ENCODE measurements at places on chromosomes 4 and X.
A peak's percentile ranks its signal among the peaks of the same experiment; 100 is the strongest.

DNA sequence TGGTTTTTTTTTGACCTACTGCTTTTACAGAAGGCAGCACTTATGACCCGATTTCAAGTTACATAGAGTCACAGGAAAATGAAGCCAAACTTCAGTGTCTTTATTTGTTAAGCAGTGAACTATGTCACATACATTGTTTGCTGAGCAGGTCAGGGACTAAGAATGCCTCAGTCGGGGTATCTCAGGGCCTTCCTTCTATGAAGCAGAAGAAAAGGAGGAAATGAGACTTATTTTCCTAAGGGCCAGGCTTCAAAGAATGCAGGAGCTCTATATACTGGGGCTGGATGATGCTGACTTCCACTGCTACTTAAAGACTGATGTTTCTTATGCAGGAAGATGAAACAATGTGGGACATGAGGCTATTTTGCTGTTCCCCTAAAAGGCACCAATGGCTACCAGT is 558.4 kb upstream of the IGFBP7 start:
- no peak for DNase-seq

DNA sequence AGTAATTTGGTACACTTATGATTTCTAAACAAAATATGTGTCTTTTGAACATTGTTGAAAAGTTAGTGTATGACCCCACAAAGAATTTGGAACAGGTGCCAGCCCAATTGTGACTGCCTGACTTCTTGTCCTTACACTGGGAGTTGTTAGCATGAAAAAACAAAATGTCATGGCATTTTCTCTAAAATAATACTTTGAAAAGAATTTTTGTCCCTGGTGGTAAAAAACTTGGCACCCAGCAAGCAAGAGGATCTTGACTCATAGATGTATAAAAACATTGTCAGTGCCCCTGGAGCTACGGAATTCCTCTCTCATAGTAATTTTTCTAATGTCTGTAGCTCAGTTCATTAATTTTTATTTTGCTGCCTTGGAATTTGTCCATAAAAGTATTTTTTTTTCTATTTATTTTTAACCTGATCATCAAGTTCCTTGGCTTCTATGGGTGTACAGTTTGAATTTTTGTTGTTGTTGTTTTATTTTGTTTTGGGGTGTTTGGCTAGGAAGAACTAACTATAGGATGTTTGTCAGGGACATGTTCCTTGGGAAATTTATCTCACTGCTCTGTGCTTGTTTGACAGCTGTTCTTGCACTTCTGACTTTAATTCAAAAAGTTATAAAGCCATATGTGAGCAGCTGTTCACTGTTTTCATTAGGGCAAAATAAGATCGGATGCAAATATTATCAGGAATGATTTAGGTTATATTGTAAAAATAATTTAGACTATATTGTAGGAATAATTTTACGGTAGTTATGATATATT is 95.4 kb upstream of the NUDT6 start:
- DNase-seq = peak; percentile 34

DNA sequence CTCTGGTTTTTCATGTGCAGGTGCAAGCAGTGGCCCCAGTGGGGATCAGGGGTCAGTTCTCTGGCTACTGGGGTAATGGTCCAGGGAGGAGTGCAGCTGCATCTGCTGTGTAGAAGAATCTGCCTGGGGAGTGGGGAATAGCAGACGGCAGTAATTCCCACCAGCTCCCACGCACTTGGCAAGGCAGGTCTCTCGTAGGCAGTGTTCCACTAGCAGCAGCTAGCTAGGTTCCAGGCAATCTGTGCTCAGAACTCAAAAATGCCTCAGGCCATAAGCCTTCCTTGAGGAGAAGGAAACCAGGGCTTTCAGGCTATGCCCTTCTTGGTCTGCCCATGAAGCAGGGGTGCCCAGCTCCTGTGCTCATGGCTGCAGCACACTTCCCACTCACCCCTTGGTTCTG is 38.8 kb downstream of the DCLK2 start:
- DNase-seq = no peak

GRCh38 chr4:141240259-141240658 is 19.6 kb downstream of the ZNF330 start:
- DNase-seq = no peak

- no peak for DNase-seq
Observed at GRCh38 chr4:168577624-168578023, 80.8 kb downstream of the PALLD start.

DNA sequence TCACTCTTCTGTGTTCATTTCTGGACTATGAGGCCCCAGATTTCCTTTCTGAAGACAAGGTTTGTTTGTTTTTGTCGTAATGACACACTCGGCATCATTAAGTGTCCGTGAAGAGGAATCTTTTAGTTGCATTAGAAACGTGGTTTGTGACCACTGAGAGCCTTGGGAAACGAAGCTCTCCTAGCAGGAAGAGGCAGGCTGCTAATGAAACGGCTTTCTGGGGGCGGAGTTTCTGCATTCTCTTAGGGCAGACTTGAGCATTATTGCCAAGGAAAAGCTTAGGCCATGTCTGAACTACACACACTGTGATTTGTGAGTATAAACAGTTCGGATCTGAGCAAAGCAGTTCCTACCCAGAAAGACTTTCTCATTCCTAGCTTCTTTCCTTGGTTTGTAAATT is 64.0 kb downstream of the SOX3 start:
- DNase-seq = no peak

DNA sequence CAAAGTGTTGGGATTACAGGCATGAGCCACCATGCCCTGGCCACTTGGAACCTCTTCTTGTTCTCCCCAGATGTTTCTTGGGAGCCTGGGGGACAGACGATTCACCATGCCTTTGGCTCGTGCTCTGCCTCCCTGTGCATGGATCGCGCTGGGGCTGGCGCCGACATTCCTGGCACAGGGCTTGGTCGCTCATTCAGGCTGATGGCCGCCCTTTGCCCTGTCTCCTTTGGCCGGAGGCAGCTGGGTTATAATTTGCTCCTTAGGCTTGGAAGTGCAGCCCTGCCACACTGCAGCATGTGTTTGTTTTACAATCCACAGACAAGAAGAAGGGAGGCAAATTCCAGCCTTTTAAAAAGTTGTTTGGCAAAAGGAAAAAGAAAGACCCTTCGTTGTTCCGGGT is 115.3 kb downstream of the AASDH start:
- DNase-seq = no peak

- DNase-seq = no peak
Observed at GRCh38 chrX:50093625-50094024, 107.2 kb downstream of the AKAP4 start.

DNA sequence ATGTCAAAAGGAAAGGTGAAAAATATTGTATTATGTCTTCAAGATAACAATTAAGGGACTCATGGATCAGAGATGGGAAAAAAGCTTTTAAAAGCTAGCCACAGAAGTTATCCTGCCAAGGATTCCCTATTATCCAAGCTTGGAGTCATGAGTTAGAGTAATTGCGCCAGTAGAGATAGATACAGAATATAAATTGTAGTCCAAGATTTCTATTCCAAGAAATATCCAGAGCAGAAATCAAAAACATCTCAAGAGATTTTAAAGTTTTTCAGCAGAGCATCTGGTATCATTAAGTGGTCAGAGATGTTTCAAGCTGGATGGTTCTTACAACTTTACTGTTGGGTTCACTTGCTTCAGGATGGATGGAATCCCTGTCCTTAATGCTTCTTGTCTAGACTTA is 186.7 kb downstream of the PCDH18 start:
- DNase-seq = no peak

DNA sequence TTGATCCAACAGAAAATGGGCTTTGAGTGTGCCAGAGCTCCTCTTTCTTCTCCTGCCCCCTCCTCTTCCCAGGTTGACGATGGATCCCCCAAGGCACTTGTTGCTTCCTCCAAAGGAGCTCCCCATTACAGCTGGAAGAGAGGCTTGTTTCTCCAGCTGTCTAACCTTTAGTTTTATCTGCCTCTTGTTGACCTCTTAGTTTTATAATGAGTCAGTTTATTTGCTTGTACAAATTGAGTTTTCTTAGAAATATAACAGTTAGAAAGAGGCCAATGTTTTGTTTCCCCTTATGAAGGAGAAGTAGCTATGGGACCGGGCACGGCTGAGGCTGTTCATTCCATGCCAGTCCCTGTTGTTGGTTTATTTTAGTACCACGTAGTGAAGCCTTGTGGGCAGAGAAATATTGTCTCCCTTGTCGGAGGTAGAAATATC is 158.2 kb downstream of the SPRY1 start:
- no peak for DNase-seq

DNA sequence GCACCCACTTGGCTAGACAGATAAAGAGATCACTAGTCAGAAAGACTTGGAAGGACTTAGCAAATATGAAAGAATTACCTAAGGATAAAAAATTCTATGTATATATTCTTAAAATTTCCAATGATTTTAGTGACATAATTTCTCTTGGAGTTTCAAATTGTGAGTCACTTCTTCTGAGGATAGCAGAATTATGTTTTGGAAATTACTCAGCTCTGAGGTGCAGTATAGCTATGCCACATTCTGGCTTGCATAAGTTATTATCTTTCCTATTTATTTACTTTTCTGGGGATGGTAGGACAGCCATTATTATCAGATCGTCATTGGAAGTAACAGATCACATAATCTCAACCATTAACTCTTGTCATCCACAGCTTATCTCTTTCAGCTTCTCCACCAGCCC is 853.5 kb downstream of the TRIML1 start:
- DNase-seq = no peak

DNA sequence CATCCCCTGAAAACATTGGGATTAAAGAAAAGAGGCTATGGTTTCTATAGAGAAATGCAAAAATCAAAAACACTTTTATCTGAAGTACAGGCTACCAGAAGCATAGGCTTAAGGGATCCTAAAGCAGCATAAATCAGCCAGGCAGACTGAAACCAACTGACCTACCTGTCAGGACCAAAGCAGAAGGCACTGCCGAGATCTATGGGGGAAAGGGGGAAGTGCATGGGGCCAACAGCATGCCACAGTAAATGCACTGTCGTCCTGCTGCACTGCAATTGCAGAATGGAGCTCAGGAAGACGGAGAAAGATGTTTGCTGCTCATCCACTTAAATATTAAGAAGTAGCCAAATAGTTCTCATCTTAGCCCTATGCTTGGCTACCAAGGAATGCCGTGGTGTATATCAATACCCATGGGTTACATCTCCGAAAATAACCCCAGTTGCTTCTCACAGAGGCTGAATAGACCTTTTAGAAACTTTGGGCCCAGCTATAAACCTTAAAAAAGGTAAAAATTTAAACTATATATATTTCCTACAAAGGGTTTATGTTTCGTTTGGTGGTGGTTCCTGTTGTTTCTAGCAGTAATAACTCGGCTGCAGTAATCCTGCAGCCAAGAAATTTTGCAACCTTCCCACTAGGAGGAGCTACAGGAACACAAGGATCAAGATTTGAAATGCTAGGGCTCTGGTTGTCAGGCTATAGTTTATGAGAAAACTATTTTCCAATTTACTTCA is 312.2 kb upstream of the DIAPH2 start:
- DNase-seq = peak; percentile 23

GRCh38 chr4:149923736-149924135 is 108.1 kb upstream of the IQCM start:
- no peak for DNase-seq

- no peak for DNase-seq
Observed at GRCh38 chr4:87933337-87933736, 42.2 kb upstream of the SPP1 start.

DNA sequence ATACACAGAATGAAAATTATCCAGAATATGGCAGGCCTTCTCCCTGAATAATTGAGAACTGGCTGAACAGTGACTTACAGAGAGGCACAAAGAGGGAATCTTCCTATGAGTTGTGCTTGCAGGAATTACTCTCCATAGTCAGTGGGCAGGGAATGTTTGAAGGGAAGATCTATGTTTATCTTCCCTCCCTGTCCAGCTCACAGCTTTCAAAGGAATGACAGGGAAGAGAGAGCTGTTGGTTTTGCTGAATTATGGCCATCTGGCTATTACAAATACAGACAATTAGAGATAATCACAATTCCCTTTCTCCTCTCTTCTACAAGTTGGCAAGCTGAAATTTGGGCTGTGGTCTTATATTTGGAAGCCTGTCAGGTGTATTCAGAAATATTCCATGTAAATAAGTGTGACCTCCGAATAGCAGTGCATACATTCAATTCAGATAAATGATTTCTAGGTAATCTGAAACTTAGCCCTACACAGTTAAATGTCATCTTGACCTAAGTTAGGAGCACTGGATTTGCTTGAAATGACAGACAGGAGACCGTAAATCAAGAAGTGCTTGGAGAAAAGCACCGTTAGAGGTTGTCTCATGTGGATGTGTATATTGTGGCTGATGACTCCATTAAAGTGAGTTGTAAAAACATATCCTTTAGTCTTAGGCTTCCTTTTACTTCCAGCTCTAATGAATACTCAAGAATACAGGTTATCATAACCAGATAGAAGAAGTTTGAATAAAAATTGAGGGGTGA is 136.8 kb downstream of the C4orf33 start:
- DNase-seq = no peak

DNA sequence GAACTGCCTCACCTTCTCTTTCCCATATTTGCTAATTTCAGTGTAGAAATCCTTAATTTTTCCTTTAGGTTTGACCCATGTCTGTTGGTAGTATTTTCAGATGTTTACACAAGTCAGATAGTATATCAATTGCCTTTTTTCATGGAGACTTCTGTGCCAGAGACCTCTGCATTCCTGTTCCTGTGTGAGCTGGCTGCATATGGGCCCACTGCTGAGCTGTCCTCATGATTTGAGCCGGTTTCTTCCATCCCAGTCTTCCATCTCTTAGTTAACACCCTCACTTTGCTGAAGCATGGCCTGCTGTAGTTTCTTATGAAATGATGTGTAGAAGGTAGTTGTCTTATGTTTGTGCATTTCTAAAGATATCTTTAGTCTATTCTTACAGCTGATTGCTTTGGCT is 40.0 kb downstream of the CDS1 start:
- no peak for DNase-seq

DNA sequence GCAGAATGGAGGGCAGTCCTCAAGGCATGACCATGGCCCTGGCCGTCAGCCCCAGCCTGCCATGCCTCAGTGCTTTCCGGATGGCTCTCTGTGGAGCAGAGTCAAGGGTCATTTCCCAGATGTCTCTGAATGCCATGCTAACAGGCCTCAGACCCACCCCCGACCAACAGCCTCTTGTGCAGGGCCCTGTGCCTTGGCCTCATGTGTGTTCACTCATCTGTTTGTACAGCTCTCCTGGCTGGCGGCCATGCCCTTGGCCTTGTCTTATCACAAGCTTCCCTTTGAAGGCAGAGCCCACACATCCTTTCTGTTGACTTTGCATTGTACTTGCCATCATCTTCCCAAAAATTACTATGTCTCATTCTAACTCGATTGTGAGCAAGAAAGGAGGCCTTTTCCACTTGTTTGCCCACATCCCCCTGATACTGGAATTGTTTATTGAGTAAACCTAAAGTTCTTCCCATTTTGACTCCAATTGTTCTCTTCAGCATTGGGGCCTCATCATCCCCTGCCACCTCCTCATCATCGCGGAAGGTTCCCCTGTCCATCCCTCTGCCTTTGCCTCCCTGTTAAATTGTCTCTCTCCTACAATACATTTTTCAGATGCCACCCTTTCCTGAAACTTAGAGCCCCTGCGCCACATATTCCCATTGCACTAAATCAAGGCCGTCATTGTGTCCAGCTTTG is 6.3 kb downstream of the CA5B start:
- DNase-seq = no peak
